ENCODE measurements at places on chromosomes 16 and 17.

DNA sequence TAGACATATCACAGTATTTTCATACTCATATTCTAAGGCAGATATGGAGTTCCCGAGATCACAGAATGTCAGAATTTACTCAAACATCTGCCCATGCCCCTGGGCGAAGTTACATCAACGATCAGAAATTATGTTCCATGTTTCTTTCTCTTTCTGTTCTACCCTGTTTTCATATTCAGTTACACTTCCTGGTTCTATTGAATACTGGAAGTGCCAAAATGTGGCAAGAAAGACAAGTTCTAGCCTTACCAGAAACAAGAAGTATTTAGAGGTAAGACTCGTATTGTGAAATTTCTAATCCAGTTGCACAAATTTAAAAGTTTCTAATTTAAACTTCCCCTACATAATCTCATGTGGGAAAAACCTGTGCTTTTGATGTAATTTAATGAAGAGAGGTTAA lies 36.1 kb downstream of the KCNJ2 start:
- DNase-seq: no peak

GRCh38 chr17:81432941-81433340 lies 37.7 kb downstream of the BAHCC1 start:
- DNase-seq: no peak

DNA sequence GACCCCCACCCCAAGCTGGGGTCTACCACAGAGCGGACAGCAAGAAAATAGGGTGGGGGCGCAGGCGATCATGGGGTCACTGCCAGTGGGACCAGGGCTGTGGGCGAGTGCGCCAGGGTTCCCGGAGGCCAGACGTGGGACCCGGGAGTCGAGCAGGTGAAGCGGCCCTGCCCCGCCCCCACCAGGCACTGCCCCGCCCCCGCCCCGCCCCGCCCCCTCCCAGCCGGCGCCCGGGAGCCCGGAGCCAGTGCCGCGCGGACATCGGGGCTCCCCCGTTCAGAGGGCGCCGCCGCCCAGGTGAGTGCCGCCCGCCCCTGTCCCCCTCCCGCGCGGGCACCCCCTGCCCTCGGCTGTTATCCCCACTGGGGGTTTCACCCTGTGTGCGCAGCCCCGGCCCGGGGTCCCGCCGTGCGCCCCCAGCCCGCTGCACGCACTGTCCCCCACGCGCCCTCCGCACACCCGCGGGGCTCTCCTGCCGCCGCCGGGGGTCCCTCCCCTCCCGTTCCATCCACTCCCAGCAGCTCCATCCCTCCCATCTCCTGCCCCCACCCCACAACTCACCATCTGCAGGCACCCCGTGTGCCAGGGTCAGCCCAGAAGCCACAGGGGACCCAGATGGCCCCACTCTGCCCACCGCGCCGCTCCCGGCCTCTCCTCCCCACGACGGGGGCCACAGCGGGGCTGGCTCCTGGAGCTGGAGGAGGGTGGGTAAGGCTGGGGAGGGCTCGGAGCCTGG lies at the start of gene SSTR5:
SSTR5 (plus strand) TSS at position 222 of the 736 bp plus-strand sequence. CDS start 6,122 bp downstream, outside the sequence.
- no peak for DNase-seq

DNA sequence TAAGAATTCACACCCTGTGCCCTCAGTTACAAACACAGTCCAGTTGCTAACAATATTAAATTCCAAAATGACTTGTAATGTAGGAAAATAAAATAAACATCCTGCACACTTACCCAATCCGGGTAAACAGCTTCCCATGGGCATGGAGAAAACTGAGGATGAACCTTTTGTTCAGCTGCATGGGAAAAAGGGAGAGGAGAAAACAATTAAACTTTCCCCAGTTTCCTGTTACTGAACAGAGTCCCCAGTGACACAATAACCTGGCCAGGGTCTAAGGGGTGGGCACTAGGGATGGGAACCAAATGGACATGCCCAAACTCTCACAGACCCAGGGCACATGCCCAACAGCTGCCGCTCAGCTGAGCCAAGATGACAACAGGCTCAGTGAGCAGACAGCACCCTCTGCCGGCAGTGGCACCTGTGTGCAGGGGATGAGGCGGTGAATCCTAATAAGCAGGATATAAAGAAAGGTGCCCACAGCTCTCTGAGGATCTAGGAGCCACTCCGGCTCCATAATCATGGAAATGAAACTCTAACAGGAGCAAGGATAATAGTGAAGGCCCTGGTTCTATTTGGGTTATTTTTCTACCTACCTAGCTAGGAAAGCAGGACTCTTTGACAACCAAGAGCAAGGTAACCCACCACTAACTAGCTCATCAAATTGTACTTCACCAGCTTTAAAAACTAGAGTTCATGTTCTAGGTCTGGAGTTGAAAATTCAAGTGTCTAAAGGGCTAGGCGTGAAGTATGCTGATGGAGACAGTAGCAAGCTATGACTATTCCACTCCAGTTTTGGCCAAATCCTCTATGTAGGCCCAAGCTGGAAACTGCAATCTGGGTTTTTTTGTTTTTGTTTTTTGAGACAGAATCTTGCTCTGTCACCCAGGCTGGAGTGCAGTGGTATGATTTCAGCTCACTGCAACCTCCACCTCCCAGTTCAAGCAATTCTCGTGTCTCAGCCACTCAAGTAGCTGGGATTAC lies 58.8 kb downstream of the SMG6 start:
- peak; percentile 73 for DNase-seq

DNA sequence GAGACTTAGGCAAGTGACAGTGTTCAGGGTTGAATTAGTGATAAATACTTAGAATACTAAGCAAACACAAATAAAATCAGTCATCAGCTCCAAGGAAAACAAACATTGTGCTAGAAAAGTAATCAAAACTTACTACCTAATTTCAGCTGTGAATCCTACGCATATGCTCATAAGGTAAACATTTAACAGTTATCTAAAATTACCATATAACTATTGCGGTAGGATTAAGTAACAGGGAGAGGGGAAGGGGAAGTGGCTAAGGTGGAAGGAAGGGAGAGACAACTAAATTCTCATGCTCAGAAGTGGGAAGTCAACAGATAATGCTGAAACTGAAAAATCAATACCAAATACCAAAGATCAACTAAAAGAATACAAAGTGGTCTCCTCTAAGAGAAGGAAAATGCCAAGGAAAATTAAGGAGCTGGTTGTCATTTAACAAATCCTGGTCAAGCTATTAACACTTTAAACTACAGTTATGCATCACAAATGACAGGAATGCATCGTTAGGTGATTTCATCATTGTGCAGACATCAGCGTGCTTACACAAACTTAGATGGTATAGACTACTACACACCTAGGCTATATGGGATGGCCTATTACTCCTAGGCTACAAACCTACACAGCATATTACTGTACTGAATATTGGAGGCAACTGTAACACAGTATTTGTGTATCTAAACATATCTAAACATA lies 20.0 kb downstream of the USP32 start:
- DNase-seq: no peak

GRCh38 chr17:32492264-32492589 lies 5.4 kb downstream of the CDK5R1 start:
- no peak for DNase-seq

DNA sequence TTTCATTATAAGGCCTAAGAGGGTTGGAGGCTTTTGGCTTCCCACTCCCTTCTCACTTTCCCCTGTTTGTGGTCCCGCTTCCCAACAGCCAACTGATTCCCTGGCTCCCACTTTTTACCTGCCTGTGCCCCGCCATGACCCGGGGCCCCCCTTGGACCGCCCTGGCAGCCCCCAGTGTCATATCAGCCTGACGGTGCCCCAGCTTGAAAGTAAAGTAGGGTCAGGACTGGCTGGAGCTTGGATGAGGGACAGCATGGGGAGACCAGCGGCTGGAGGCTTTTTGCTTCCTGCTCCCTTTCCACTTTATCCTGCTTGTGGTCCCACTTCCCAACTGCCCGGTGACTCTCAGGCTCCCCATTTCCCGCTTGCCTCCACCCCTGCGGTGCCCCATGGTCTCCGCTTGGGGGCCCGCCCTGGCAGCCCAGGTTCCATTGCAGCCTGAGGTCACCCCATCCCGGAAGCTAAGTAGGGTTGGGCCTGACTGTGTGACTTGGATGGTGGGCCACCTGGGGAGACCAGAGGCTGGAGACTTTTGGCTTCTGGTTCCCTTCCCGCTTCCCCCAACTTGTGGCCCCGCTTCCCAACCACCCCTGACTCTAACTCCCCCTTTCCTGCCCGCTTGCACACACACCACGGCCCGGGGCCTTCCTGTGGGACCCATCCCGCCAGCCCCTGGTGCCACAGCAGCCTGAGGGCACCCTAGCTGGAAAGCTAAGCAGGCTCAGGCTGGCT lies 2274.7 kb downstream of the TP53TG3F start:
- no peak for DNase-seq

DNA sequence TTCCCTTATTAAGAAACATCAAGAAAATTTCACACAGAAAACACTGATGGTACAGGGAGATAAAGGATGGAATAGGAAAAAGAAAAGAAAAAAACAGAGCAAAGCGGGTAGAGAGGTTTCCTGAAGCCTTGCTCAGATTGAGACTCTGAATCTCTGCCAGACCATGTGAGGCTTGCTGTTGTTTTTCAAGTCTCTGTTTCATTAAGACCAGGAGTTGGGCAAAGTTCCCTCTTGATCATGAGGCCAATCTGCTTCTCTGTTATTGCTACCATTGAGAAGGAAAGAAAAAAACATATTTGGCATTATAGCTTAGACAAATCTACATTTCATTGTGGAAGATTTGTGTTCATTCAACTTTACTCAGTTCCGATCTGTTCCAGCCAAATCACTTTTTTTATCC lies 201.6 kb upstream of the SOX9 start:
- DNase-seq: no peak

GRCh38 chr17:57966246-57966645 lies 11.0 kb upstream of the CUEDC1 start:
- DNase-seq: no peak

GRCh38 chr17:2681650-2682049 lies 29.9 kb downstream of the CLUH start:
- no peak for DNase-seq

GRCh38 chr17:78040440-78041385 lies 82.2 kb downstream of the TNRC6C start:
- no peak for DNase-seq

DNA sequence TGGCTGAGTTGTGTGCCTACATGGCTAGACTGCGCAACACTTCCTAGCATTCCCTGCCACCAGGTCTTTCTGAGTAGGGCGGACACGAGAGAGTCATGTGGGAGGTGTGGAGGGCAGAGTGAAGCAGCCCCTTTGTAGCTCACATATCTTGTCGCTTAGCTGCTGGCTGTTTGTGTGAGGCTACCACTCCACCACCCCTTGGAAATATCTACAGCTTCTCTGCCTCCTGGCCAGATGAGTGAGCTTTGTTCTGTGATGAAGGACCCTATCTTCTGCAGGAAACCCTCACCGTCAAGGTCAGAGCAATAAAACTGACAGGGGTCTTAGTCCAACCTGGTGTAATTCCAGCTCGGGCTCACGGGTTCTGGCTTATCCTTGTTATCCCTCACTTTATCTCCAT lies 232.1 kb upstream of the ASIC2 start:
- no peak for DNase-seq

GRCh38 chr17:78272181-78272913 lies 40.9 kb downstream of the TMEM235 start:
- DNase-seq: peak; percentile 41

- DNase-seq: no peak
Observed at GRCh38 chr16:83109490-83110125, 482.8 kb downstream of the CDH13 start.

DNA sequence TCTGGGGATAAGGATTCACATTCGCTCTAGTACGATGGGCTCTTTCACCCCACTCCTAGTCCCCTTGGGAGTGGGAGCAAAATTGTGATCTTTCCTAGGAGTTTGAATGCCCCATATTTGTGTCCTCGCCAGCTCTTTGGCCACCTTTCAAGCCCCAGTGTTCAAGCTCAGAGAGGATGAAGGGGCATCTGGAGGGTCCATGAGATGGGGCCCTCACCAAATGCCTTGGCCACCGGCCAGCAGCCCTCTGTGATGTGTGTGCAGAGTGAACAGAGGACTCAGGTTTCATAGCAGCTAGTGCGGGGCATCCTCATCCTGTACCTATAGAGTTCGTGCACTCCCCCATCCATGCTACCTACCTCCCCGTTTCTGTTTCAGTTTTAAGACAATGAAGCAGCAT lies 140.6 kb downstream of the RAB11FIP4 start:
- no peak for DNase-seq

- no peak for DNase-seq
Observed at GRCh38 chr17:56577843-56578204, 15.7 kb upstream of the NOG start.

GRCh38 chr17:75526555-75527270 lies 1.2 kb downstream of the LLGL2 start:
- DNase-seq: no peak

- DNase-seq: no peak
Observed at GRCh38 chr17:81960130-81960958, 643 bp downstream of the NOTUM start.

DNA sequence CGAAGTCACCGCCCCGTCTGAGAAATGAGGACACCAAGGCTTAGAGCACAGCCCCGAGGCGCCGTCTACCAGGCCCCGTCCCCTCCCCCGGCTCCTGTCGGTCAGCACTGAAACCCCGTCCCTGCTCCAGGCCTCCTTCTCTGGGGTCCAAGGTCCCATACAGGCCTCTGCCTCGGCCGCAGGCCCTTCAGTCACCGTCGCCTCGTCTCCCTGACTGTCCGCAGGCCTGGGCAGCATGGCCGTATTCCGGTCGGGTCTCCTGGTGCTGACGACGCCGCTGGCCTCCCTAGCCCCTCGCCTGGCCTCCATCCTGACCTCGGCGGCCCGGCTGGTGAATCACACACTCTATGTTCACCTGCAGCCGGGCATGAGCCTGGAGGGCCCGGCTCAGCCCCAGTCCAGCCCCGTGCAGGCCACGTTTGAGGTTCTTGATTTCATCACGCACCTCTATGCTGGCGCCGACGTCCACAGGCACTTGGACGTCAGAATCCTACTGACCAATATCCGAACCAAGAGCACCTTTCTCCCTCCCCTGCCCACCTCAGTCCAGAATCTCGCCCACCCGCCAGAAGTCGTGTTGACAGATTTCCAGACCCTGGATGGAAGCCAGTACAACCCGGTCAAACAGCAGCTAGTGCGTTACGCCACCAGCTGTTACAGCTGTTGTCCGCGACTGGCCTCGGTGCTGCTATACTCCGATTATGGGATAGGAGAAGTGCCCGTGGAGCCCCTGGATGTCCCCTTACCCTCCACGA lies 617 bp downstream of the COASY start:
- DNase-seq: no peak

DNA sequence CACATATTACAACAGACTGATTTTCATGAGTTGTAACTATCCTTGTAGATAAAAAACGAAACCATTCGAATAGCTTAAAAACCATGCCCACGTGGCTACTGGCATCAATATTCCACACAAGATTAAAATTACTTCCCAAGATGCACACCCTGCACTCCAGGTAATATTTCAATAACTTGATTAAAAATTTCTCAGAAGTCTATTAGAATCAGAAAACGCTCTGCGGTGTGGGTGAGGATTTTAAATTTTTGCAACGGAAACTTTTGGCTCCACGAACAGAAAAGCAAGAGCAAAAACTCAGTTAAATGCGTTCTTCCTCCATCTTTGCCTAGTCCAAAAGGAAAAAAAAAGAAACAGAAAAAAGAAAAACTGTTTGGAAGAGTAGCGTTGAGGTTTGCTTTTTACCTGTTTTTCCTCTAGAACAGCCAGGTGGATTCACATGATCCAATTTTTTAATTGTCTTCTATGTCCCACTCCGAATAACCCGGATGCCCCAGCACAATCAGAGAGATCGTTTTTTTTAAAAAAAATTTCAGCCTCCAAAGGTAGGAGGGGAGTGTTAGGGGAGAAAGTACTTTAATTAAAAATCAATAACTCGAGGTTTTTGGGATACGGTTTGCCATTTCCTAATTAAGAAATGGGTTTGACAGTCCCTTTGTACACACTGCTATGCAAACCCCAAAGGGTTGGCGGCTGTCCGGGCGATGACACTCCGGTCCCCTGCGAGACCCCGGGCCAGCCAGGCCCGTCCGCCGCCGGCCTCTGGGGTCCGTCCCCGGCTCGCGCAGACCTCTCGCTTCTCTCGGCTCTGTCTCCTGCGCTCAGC lies 708 bp upstream of the NFAT5 start:
- no peak for DNase-seq
